ENCODE measurements at places on chromosomes 1 and 21.

GRCh38 chr21:15943009-15943666 is 213.4 kb downstream of the USP25 start:
- DNase-seq: peak; percentile 84

DNA sequence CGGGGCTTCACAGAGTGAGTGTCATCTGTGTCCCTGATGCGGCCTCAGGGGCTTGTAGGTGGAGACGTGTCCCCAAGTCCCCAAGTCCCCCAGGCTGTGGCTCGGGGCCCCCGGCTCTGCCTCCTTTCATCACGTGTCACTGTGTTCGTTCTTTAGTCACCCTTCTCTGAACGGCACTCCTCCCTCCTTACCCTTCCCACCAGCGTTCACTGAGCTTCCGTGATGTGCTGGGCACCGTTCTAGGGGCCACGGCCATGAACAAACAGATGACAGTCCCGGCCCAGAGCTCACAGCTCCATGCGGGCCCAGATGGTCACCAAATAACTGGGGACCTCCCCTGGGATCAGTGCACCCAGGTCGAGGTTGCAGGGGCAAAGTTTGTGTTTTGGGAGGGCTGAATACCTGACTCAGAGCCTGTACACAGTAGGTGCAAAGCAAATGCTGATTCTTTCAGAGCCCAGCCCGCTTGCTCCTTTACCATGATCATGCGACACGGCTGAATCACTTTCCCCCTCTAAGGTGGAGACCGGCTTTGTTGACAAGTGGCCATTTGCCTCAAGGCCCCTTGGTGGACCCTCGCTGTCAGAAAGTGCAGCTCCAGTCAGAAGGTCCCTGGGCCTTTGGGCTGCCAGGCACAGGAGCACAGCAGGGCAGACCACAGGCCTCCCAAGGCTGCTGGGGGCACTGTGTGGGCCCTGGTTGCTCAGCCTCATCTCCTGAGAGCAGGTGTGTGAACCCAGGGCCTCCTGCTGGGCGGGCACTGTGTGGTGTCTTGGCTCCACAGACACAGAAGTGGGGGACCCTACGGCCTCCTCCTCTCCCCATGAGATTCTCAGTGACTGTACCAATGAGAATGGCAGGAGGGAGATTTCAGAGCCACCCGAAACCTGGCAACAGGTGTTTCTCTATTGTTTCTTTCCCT is 592.5 kb downstream of the PTPRU start:
- DNase-seq: no peak

GRCh38 chr1:15988856-15989736 is 13.2 kb upstream of the ZBTB17 start:
- DNase-seq: no peak

DNA sequence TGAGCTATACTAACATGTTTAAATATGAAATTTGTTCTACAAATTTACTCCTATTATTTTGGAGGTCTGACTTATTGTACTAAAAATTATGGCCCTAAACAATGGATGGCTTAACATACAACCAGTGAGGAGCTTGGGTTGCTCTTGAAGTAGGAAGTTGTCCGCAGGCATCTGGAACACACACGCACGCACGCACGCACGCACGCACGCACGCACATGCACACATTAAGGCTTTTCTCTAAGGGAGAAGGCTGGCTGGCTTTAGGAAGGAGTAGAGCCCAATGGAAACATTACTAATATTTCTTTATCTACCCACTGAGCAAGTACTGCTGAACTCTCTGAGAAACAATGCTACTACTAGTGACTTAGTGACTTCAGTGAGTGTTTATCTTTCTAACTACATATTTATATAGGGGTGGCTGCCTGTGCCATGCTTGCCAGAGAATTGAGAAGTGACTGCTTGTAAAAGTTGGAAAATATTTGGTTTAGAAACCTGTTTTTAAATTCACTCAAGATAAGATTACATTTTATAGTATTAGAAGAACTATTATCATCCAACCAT is 16.2 kb upstream of the ARHGAP29 start:
- DNase-seq: no peak

DNA sequence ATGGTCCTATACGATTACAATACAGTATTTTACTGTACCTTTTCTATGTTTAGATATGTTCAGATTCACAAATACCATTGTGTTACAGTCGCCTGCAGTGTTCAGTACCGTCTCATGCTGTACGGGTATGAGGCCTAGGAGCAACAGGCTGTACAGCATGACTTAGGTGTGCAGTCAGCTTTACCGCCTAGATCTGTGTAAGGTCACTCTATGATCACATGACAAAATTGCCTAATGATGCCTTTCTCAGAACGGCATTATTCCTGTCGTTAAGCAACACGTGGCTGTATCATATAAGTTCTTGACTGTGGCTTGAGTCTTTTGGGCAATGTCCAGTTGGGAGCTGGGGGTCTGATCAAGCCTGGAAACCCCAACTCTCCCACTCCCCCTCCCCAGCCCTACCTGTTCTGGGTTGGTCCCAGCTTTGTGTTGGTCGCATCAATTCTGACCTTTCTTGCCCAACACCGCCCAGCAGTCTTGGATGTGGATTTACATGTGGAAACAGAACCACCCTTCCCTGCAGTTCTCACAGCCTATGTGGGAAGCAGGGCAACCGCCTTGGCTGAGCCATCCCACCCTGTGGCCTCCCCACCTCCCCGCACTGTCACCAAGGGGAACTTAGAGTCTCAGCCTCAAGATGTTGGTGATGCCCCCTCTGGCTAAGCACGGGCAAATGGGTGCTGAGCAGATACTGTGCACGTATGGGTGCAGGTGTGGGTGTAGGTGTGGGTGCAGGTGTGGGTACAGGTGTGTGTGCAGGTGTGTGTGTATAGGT is 80.2 kb upstream of the ACTL8 start:
- DNase-seq: no peak
